BJ (cell line): ENCODE measurements at places on chromosomes 5 and 9.

- no peak for DNase-seq
Observed at GRCh38 chr5:4802044-4802443, 338.1 kb upstream of the ADAMTS16 start.

DNA sequence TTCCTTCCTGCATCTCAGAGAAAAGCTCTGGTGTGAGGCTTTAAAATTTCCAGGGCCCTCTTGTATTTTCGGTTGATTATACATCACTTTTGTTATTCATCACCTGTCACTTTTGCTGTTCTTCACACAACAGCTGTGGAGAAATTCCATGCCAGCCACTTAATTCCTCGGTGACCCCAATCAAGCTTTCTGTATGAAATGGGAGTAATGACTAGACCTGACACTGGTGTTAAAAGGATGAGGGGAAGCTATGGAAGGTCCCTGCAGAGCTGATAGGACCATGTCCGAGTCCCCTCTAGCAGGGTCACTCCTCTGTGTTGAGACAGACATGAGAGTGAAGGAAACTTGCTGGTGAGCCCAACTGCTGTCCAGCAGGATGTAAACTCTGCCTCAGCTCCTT, 59.7 kb downstream of the GPR21 start:
- no peak for DNase-seq

DNA sequence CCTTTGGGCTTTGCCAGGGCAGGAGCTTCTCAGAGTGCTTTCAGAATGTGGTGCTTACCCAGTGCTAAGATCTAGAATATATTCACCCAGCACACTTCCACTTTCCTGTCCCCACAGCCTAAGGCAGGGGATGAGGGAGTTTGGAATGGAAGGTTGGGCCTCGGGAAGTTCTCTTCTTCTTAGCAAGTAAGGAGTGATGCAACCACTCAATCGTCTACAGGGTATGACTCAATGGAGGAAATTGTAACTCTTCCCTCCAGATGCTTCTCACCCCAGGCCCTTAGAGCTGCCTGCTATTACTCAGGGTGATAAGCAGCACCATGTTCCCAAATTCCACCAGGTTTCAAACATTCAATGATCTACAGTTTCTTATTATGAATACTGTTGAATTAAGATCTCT, 30.8 kb upstream of the AGGF1 start:
- peak; percentile 35 for DNase-seq

- DNase-seq = no peak
Observed at GRCh38 chr5:103234239-103234975, 24.2 kb upstream of the MACIR start.

GRCh38 chr5:32144378-32145207, 29.5 kb downstream of the GOLPH3 start:
- DNase-seq = no peak

GRCh38 chr9:121819428-121820231, 168.2 kb downstream of the DAB2IP start:
- DNase-seq = no peak

DNA sequence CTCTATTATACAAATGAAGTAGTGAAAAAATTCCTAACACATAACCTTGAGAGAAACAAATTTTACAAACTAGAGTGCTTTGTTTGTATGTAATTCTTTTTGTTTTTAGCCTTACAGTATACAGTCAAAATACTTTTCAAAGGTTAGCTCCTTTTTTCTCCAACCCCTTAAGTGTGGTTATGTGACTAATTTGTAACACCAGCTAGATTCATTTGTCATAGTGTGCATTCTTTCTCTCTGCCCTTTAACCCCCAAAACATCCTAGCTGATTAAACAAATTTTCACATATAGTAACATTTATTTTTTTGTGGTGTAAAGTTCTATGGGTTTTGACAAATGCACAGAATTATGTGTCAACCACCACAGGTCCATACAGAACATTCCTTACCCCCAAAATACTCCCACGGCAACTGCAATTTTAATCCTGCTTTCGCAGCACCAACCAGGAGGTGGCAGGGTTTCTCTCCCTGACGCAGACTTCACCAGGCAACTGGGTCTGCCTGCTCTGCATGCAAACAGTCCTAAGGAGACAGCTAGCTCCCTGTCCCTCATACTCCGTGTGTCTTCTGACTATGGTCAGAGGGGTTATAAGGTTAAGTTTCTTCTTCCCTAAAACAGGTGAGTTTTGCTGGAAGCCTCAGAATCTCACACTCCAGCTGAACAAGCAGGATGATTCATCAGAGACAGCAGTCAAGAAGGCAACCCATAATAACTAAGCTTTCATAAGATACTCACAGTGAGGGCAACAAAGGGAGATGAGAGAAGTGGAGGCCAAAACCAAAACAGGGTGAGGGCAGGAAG, 44.5 kb upstream of the NR5A1 start:
- DNase-seq = no peak
